ENCODE measurements at places on chromosomes 1 and 21.

DNA sequence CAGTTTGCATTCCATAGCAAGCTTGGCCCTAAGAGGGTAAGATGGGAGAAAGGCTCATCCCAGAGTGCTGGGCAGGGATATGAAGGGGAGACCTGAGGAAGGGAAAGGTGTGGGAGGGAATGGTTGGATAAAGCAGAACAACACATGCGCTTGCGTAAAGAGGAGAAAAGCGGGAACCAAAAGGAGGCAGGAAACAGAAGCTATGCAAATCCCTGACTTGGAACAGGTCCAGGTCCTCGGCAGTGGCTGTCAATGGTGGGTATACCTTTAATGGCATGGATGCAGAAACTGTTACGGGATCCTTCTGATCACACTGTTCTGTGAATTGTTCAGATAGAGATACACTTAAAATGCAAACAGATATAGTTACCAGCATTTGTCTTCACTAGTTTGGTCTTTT lies 455.6 kb downstream of the SIPA1L2 start:
- DNase-seq, result no peak

DNA sequence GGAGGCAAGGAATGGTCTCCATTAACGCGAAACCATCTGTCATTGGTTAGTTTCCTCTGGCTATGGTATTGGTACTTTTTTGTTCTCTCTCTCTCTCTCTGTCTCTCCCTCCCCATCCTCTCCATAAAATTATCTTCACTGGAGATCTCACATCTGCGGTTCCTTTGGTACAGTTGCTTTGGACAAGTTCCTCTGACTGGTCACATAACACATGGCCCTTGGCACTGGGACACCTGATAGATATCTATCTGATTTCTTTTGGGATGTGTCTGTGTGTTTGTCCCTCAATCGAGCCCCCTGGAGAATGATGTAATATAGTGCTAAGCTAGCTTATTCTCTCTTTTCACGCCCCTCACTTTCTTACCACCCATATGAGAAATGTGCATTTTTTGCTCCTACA lies 682.0 kb upstream of the B3GALT2 start:
- no peak for DNase-seq

DNA sequence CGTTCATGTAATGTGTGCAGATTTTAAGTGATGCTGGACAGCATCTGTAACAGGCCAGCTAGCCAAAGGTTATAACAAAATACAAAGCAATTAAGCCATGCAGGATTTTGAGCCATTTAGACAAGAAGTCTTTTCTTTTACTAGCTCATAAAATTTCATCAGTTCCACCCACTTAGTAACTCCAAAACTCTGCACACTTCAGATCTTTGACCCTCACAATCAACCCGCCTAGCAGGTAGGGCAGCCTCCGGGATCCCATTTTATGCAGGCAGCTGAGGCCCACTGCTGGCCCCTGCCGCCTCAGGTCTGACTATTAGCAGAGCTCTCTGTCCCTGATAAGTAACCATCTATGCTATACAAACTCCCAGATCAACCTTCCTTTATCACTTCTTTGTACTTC lies 9.2 kb downstream of the LBR start:
- DNase-seq, result no peak

DNA sequence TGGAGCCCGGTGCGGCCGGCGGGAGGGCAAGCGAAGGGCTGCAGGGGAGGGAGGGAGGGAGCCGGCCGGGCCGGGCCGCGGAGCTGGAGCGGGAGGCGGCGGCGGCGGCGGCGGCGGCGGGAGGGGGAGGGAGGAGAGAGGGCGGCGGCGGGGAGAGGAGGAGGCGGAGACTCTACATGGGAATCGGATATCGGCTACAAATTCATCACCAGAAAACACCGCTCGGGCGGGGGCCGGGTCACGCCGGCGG lies at the start of gene AKT3:
Gene AKT3, minus strand, starts transcription at position 42 of the 250 bp plus-strand sequence. CDS start 7,073 bp downstream, outside the sequence.
- DNase-seq, result peak; percentile 75

- DNase-seq, result no peak
Measured at GRCh38 chr1:232924874-232925273, 25.5 kb upstream of the NTPCR start.
